ENCODE measurements at places on chromosomes 11 and 22. TPM values are rescaled to one million over a fixed set of nuclear protein-coding genes. Genes with fewer than 3 reads are reported as not detected.

The HOATZ gene
- total RNA-seq, result not detected

The TMPRSS5 gene
- 0.08 TPM for total RNA-seq

The COX8A gene
- total RNA-seq, result 974 TPM

The GLYAT gene
- not detected for total RNA-seq

The RAB3IL1 gene
- total RNA-seq, result 12.8 TPM

The LIF gene
- total RNA-seq, result 37.6 TPM

The TSSK2 gene
- not detected for total RNA-seq

The VPREB3 gene
- 0.85 TPM for total RNA-seq

The P2RY6 gene
- total RNA-seq, result 10.8 TPM

The IRAG1 gene
- total RNA-seq, result 0.01 TPM

The TENM4 gene
- 0.01 TPM for total RNA-seq

The DNAJB7 gene
- total RNA-seq, result not detected

The GSTT2 gene
- total RNA-seq, result 0.24 TPM

The TSGA10IP gene
- total RNA-seq, result not detected

The HORMAD2 gene
- total RNA-seq, result not detected

The OR4C46 gene
- total RNA-seq, result not detected

The ADSL gene
- total RNA-seq, result 92.6 TPM

The OR56B4 gene
- not detected for total RNA-seq

The GATD1 gene
- total RNA-seq, result 33.0 TPM

The MMP27 gene
- total RNA-seq, result not detected

The BTG4 gene
- total RNA-seq, result 0.12 TPM

The CREBZF gene
- total RNA-seq, result 27.5 TPM

The TPST2 gene
- total RNA-seq, result 11.9 TPM

The ENTHD1 gene
- not detected for total RNA-seq

The CXCR5 gene
- total RNA-seq, result 0.03 TPM

The RIMBP3C gene
- 0.27 TPM for total RNA-seq

The OR2AT4 gene
- not detected for total RNA-seq

The MED15 gene
- 51.2 TPM for total RNA-seq

All from A549 treated with RU486 at 1 μM for 4 hours (cell line).